ENCODE measurements at places on chromosomes 5 and 9.

- DNase-seq = no peak
Observed at GRCh38 chr5:1517838-1518237, 5.9 kb downstream of the LPCAT1 start.

GRCh38 chr9:30815585-30815984 lies 1568.9 kb upstream of the ACO1 start:
- DNase-seq = no peak

DNA sequence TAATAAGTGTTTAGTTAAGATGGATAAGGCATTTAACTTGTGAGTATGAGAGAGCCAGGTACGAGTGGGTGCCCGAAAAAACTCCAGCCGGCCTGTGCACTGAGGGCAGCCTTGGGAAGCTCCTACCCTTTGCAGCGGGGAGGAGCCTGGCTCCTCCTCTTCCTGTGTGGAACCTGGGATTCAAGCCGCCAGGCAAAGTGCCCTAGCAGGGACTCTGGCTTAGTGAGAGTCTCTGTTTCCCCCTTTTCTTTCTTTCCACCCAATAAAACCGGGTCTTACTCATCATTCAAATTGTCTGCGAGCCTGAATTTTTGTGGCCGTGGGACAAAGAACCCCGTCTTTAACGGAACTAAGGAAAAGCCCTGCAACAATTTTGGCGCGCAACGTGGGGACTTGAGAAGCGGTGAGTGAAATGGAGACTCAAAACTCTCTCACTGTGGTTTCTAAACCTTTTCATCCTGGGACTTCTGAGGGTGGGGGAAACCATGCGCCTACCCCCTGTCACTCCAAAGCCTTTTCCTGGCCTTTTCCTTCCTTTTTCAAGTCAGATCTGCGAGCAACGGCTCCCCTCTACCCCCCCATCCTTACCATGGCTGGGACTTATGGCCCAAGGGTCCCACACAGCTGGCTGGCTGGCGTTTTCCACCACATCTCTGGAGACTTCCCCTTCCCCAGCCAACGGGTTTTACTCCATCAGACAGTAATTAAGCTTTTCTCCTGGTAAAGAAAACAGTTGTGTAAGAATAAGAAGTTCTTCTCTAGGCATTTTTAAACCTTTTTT lies 535.7 kb upstream of the ACO1 start:
- DNase-seq = no peak

GRCh38 chr5:66089384-66089783 lies 54.7 kb upstream of the SREK1 start:
- no peak for DNase-seq

DNA sequence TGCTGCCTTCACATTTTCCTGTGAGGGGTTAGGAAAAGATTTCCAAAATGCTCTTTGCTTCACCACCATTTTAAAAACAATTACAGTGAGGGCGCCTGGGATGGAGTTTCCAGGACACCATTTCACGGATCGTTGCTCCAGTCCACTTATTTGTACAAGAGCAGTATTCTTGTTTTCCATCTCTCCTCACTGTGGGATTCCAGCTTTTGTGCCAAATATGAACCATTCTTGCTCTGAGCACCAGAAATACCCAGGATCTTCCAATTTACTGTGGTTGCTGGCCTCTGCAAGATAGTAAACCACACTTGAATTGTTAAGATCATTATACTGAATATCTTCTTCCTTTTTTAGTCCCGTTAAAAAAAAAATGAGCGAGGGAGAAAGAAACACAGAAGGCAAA lies 899.5 kb downstream of the TLE1 start:
- DNase-seq = no peak

GRCh38 chr5:126963822-126964375 lies 66.5 kb downstream of the MARCHF3 start:
- DNase-seq = no peak

DNA sequence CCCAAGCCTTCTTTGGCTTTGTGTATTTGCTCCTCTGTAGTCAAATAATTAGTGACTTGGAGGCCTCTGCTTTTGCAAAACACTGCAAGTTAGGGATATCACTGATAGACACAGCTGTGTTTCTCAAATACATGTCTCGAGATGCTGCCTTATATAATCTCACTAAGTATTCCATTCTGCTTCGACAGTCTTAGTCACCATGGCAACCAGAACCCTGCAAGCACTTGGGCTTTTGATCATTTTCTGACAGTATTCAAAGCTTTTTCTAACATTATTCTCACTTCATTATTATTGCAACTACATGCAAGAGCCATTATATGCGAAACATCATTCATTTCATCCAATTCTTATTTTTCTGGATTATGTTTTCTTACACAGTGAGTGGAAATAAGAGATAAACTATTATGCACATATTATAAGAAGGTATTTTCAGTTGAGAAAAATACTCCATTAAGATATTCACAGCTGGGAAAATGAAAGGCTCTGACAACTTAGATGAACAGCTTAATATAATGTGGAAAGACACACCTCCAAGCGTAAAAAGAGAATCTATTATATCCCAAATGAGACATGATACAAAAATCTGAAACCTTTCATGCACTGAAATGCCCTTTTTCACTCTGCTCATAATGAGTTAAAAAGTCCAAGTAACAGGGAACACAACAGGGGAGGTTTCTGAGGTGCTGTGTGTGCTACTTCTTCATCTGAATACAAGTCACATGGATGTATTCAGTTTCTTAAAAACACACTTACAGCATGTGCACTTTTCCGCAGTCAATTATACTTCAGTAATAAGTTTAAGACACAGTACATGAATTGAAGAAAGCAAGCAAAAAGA lies 93.9 kb downstream of the SCAI start:
- no peak for DNase-seq

DNA sequence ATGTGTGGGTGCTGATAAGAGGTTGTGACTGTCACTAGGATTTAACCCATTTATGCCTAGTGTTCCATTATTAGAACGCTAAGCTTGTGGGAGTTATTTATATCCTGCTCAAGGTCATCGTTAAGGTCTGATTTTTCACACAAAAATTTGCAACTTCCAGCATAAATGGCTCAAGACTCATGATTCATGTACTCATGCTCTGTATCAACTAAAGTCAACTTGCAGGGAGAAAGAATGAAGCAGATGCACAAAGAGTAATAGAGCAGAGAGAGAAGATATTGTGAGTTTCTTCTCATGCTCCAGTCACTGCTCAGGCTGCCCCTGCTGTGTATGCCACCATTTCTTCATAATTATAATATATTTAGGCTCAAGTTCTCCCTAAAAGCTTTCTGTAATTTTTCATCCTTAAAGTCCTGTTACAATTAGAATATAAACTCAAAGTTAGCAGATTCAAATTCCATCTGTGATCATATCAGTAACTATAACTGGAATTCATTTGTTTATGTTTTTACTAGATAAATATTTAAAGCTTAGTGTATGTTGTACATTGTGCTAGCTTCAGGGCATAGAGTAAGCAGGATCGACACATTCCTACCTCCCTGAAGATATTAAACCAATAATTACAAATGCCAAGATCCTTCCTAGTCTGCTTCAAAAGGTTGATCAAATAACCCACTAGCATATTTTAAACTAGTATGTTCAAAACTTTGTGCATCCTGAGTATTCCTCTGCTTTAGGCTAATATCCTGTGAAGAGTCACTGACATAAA lies 136.7 kb downstream of the NUDT12 start:
- no peak for DNase-seq

- no peak for DNase-seq
Observed at GRCh38 chr5:6820851-6821479, 107.7 kb downstream of the TENT4A start.

GRCh38 chr5:50445296-50445949 lies 4.3 kb upstream of the EMB start:
- DNase-seq = no peak

DNA sequence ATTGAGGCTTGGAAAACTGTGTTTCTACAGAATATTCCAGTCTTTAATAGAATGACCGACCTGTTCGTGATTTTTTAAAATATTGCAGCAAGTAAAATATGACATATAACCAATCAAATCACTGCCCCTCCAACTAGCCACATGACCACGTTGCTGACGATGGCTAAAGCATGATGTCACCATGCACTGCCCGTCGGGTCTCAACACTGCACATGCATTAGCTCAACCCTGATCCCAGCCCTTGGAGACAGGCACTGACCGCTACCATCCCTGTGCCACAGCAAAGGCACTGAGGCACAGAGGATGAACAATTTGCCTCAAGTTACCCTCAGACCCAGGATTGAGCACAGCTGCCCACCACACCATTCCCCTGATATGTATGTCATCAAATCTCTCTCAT lies 13.5 kb downstream of the DDX31 start:
- no peak for DNase-seq

All from hypothalamus (tissue), 51 donors.